Stimulated activated CD4-positive, alpha-beta T cell treated with anti-CD3 and anti-CD28 coated beads, TNF-alpha, amount 100 ng/mL, for 24 hours (primary cell): ENCODE measurements at places on chromosomes 16 and 17.

GRCh38 chr17:80847496-80848230 lies 144.0 kb upstream of the CHMP6 start:
- peak; percentile 17 for DNase-seq

- DNase-seq: no peak
These were observed 1149.1 kb upstream of the CDH8 start for GRCh38 chr16:63185235-63185780.

DNA sequence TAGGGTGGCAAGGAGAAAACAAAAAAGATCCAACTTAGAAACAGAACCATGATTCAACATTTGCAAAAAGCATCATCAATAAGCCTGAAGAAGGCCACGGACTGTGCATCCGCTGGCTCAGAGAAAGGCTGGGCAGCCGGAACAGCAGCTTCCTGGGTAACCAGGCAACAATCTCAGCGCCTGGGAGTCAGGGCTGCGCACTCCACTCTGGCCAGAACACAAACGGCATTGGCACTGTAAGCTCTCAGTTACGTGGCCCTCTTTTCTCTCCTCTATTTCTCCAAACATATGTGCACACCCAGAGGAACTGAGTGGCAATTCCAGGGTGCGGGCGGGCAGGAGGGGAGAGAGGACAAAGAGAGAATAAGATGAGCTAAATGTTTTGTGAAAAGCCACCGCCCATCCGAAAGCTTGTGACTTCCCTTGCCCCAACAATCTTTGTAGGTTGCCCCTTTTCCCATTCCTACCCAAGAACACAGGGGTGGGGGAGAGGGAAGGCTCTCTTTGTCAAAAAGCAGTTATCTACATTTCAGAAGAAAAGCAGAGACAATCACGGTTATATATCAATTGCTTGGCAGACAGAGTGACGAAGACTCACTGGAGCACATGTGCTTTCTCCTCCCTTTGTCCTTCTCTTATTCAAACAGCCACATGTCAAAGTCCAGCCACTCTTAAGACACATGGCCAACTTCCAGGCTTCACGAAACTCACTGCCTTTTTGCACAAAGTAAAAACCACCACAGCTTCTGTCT lies 6.6 kb upstream of the GHDC start:
- no peak for DNase-seq

- DNase-seq: no peak
These were observed 46.8 kb upstream of the TMEM97 start for GRCh38 chr17:28272166-28272565.

- no peak for DNase-seq
These were observed 5.9 kb downstream of the MLLT6 start for GRCh38 chr17:38710985-38711384.

GRCh38 chr16:79267781-79268180 lies 332.8 kb downstream of the MAF start:
- DNase-seq: no peak

DNA sequence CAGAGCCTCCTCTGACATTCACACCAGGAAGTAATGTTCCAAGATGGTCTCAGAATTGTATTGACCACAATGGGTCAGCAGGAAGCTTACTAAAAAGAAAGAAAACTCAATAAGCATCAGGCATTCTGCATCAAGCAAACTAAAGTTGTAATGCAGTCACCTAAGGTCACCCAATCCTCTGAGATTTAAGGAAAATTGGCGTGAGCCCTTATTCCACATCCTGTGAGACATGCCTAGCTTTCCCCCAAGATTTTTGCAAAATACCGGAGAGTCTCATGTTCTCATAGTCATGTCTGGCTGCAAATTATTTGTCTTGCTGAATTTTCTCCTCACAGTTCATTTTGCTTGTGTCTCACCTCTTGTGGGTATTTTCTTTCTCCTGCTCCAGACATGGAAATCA lies 417.1 kb upstream of the SOX9 start:
- DNase-seq: no peak

GRCh38 chr17:17887752-17888304 lies 51.0 kb upstream of the SREBF1 start:
- DNase-seq: no peak

DNA sequence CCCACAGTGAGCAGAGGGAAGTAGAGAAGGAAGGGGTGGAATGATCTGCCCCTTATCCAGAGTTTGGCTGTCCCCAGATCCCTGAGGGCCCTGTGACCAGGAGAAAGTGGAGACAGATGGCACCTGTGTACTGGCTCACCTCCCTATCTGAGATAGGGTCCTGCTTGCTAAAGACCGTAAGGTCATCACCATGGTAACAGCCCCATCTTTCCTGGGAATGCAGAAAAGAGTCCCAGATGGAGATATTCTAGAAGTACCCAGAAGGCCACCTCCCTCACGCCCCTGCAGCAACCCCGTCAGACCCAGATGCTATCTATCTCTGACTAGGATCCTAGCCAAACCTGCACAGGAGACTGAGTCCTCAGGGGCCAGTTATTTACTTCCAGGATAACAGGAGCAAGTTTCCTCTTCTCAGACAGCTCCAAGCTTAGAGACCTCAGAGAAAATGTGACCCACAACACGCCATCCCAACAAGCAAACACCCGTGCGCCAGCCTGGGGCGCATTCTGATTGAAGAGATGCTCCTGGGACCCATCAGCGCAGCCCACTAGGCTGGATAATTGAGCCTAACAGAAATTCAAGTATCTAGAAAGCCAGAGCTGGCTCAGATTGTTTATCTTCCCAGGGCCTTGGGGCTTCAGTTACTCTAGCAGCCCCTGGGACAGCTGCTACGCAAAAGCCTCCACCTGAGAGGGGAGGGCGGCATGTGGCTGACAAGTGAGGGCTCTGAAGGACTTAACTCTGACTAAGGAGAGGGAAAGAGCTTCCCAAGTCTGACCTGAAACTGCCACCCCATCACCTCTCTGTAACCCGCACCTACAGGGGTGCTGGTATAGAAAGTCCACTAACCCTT lies 1.9 kb downstream of the ORMDL3 start:
- no peak for DNase-seq

- DNase-seq: no peak
These were observed 34.0 kb downstream of the YPEL2 start for GRCh38 chr17:59365383-59365981.

DNA sequence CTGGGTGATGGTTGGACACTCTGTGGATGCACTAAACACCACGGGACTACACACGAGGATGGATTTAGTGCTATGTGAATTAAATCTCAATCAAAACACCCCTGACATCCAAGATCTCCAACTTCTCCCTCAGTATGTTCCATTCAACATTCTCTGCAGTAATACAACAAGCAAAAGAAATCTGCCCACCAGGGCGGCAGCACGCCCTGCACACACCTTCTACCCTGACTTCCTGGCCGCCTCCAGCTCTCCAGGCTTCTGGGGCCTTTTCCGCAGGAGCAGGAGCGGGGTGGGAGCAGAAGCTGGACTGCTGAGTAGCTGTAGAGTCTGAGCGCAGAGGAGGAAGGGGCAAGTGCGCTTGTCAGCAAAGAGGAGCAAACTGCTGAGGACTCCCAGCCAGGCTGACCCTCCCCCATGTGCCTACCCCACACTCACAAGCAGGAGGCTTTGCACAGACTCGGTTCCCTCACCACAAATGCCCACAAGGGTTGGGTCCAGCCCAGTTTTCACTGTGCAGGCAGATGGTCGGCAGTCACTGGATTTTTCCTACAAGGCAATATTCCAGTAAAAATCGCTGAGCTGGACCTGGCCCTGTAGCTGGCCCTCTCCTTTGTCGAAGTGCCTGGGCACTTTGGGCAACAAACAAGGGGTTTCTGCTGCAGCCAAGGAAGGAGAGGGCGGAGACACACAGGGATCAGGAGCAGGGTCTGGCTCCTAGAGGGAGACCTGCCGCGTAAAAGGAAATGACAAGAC lies 22.8 kb downstream of the ZDHHC7 start:
- no peak for DNase-seq

- DNase-seq: no peak
These were observed 16.0 kb upstream of the SPPL2C start for GRCh38 chr17:45828582-45829133.

DNA sequence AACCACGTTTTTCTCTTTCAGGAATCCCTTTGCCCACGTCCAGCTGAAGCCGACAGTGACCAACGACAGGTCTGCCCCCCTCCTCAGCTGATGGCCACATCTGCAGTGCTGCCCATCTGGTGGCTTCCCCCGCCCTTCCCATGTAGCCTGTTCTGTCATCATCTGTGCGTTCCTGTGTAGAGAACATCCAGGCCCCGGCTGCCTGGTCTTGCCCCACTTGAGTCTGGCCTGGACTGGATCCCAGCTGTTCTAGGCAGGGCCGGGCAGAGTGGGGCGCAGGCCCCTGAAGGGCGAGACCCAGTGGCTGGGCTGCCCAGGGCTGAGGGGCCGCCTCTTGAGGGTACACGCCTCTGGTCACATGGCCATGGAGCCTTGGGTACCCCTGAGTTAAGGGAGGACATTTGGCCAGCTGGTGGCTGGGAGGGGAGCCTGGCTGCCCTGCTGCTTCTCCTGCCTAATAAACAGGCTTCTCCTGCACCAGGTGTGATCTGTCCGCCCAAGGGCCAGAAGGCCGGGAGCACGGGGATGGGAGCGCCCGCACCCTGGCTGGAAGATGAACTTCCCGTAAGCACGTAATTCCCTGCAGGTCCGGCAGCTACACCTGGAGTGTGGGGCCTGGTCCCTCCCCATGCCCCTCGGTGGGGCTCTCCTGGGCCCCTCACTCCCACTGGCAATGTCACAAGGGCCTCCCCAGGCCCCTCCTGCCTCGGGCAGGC lies 49.4 kb upstream of the PVALEF start:
- no peak for DNase-seq

GRCh38 chr16:14300705-14301168 lies 229.6 kb downstream of the MRTFB start:
- no peak for DNase-seq

DNA sequence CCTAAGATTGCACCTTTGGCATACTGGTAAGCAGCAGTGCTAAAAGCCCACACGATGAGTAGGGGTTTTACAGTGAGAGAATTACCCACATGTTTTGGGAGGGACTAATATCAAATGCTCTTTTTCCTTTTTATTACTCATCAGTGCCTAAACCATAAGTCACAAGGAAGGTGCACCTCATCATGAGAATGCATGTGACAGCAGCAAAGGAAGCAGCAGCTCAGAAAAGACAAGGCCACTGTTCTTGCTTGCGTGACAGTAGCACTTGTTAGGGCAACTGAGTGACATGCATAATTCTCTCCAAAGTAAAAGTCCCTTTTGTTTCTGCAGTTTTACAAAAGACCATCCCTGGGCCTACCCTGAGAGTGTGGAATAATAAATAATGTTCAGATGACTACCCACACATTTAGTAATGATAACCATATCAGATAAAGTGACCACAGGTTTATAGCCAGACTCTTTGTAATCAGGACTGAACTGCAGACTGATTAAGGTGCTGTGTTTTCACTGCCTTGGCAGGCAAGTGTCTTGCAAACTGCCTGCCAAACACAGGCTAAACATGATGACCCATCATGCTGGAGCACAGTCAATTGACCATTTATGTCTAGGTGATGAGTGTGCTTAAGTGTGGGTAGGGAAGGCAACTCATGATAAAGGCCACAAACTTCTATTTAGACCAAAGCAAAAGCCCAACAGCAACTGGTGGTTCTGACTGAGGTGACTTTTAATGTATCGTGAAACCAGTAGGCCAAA lies 1751.4 kb downstream of the TP53TG3F start:
- no peak for DNase-seq

- DNase-seq: no peak
These were observed 93.3 kb downstream of the MYO1D start for GRCh38 chr17:32783602-32784001.

DNA sequence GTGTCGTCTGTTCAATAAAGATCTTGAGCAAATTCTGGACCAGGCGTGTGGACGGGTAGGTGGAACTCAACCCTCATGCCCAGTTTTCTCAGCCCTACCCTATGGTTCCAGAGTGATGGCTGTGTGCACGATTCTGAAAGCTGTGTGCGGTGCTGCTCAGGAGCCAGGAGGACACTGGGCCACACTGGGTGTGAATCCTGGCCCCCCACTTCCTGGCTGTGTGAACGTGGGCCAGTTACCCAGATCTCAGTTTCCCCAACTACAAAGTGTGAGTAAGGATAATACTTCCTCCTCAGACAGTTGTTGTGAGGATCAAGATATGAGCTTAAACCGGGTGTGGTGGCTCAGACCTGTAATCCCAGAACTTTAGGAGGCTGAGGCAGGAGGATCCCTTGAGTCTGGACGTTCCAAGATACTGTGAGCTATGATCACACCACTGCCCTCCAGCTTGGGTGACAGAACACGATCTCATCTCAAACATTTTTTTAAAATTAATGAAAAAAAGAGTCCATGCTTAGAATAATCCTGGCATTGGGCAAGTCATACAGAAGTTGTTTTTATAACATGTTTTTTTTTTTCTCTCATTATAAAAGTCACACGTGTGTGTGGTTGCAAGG lies 14.7 kb upstream of the MPRIP start:
- no peak for DNase-seq

- DNase-seq: peak; percentile 19
These were observed 2.5 kb upstream of the ABCC12 start for GRCh38 chr16:48158296-48158695.

DNA sequence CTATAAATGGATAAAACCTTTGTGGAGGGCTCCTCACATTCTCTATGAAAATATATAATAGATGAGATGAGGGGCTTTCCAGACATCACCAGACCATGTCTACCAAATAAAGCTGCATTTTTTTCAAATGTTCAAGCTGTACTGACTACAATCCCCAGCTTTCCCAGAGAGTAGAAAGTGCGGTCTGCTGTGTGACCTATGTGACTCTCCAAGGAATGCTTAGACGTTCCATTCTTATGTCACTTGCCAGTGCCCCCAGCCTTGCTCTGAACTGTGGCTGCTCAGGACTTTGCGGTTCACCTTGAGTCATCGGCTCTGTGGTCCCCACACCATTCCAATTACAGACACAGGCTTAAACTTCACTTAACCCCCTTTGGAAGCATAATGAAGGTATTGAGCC lies 47.8 kb upstream of the SCNN1B start:
- no peak for DNase-seq

DNA sequence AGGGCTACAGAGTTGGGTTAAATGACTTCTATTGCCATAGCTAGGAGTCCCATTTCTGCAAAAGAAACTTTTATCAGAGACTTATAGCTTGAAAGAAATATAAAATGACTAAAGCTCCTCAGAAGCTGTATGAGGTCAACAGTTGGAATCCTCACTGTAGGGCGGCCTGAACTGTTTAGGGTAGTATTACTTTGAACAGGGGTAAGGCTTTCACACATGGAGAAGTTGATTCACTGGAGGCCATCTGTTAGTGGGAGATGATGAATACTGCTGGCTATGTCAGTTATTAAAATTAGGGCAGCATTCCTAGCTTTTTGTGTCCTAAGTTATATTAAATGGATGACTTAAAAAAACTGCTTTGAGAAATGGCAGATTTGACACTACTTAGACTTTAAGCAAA lies 6.0 kb downstream of the TTC19 start:
- DNase-seq: no peak

DNA sequence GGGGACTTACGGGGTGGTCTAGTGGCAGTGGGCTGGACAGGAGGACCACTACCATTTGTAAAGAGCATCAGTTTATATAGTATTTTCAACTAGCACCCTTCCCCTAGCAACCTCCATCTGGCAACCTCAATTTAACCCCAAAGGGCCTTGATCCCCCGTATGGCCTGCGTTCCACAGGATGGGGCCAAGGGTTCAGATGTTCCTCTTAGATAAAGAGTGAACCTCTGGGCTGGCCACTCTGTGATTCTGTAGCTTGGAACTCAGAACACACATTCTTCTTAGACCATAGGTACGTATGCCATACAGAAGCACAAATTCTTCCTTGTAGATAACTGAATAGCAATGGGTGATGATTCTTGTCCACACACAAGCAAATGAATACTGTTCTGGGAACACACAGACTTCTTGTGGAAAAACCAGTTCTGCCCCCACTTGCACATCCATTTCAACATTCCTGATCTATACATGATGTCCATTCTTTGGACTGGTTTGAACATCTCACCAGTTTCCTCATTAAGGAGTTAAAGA lies 1.9 kb upstream of the GGA2 start:
- no peak for DNase-seq

GRCh38 chr17:65278050-65278819 lies 141.1 kb downstream of the RGS9 start:
- no peak for DNase-seq
